ENCODE measurements at places on chromosomes 3 and 15.

DNA sequence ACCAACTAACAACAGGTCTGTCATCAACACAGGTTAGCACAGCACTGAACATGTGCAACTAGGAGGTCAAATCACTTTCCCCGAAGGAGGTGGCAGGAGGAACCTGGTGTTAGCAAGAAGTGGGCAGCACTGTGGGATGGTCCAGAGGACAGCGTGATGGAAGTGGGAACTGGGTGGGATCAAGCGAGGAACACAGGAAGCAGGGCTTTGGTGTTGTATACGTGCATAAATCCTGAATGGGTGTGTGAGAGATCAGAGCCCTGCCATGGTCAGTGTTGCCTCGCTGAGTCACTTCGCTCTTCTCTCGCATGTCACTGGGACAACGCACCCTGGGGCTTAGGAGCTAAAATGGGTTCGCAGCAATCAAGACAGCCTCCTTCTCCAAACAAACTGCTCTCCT lies 62.1 kb downstream of the MOBP start:
- no peaks in the 10 kb centered on the region for H3K36me3 ChIP-seq
- H3K4me3 ChIP-seq, result no peak overlapping the region
- no peak for DNase-seq
- no peaks in the 10 kb centered on the region for H3K27me3 ChIP-seq

DNA sequence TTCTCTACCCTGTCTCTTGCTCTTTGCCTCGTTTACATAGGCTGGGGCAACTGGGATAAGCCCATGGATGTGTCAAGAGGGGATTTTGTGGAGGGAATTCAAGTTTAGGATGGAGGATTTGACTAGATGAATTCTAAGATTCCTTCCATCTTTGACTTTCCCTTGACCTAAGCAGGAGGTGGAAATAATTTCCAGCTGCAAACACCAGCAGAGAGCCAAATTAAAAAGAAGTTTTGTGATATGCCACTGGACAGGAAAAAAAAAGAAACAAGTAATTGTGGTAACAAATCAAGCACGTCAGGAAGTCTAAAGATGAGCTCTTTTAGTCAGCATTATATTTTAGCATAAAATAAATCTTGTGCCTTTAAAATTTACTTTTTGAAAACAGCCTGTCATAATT lies 49.8 kb downstream of the KCNMB2 start:
- DNase-seq, result no peak
- no peak overlapping the region for H3K27ac ChIP-seq
- no peak overlapping the region for H3K4me3 ChIP-seq
- no peaks in the 10 kb centered on the region for H3K4me1 ChIP-seq
- no peaks in the 10 kb centered on the region for H3K27me3 ChIP-seq

GRCh38 chr3:40996382-40996781 lies 202.9 kb upstream of the CTNNB1 start:
- no peak overlapping the region for H3K4me3 ChIP-seq
- DNase-seq, result no peak
- H3K36me3 ChIP-seq, result peaks cover 3% of the 10 kb centered on the region
- peaks cover 15% of the 10 kb centered on the region for H3K4me1 ChIP-seq
- peaks cover 11% of the 10 kb centered on the region for H3K27me3 ChIP-seq
- no peak overlapping the region for H3K27ac ChIP-seq

DNA sequence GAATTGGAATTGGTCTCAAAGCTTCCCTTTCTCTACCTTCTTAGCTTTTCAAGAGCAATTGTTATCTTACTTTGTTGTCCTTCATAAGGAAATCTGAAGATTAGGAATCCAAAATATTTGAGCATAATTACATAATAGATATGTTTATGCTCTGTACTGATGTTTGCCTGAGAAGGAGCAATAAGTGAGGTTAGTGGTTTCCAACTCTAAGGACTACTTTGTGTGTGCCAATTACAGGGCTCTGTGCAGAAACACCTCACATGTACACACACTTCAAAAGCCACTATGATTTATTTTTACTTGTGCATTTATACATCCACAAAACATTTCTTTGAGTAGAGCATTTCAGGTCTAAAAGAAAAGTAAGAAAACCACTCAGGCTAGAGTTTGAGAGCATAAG lies 49.9 kb downstream of the MME start:
- DNase-seq, result no peak
- H3K27me3 ChIP-seq, result no peaks in the 10 kb centered on the region
- no peak overlapping the region for H3K4me3 ChIP-seq
- no peak overlapping the region for H3K27ac ChIP-seq
- H3K4me1 ChIP-seq, result peaks cover 5% of the 10 kb centered on the region

DNA sequence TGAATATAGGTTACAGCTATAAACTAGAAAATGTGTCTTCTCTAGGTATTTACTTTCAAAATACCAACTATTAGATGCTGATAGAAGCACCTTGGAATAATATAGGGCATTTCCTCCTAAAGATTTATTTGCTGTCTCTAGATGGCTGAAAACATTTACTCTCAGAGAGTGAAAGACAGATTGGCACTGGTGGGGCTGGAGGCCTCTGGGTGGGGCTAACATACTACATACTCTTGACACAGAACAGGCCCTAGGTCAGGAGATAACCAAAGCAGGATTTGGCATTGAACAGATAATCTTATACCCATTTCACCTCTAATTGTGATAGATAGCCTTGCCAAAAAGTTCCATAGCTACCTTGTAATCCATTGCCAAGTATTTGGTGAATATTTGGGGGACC lies 253.3 kb upstream of the TBC1D5 start:
- H3K27me3 ChIP-seq, result no peaks in the 10 kb centered on the region
- H3K4me1 ChIP-seq, result no peaks in the 10 kb centered on the region
- H3K36me3 ChIP-seq, result no peaks in the 10 kb centered on the region
- H3K27ac ChIP-seq, result no peak overlapping the region
- no peak for DNase-seq

DNA sequence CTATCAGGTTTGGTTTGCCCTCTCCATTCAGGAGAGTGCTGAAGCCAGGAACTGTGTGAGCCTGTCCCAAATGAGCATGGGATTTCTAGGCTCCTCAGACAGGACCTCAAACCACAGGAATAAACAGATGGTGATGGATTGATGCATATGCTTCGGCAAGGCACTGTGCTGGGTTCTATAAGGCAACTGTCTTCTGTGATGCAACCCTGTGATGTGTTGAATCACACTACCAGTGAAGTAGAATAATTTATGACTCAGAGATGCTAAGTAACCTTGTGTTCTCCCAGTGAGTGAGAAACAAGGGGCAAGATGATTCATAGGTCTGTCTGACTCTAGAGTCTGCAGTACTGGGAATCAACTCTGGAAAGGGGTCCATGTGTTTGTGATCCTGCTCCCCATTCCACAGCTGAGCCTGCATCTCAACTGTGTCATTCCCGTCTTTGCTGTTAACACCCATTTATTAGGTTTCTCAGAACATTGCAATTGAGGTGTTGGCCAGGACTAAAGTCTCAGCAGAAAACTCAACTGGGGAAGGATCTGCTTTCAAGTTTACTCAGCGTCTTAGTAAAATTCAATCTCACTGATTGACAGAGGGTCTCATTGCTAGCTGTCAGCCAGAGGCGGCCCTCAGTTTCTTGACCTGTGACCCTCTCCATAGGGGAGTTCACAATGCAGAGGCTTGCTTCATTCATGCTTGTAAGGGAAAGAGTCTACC lies 510.1 kb upstream of the CFAP20DC start:
- no peak overlapping the region for H3K27ac ChIP-seq
- no peaks in the 10 kb centered on the region for H3K36me3 ChIP-seq
- no peak overlapping the region for H3K4me3 ChIP-seq

- H3K27ac ChIP-seq, result no peak overlapping the region
- H3K4me3 ChIP-seq, result no peak overlapping the region
- no peaks in the 10 kb centered on the region for H3K27me3 ChIP-seq
- DNase-seq, result no peak
- H3K4me1 ChIP-seq, result peaks cover 3% of the 10 kb centered on the region
These were observed 172.8 kb upstream of the HES1 start for GRCh38 chr3:193962986-193963685.

DNA sequence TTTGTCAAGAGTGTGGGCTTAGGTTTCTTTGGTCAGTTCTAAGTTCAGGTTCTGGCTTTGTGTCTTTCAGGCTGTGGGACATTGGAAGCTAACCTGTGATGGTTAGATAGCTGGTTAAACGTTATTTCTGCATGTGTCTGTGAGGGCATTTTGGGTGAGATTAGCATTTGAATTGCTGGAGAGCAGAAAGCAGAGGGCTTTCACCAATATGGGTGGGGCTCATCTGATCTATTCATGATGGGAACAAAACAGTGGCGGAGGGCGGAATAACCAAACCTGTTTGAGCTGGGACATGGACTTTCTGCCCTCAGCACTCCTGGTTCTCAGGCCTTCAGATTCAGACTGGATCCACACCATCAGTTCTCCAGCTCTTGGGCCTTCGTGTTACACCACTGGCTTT lies 195.4 kb downstream of the KLF13 start:
- H3K36me3 ChIP-seq, result no peaks in the 10 kb centered on the region
- DNase-seq, result no peak
- peaks cover 2% of the 10 kb centered on the region for H3K4me1 ChIP-seq
- no peak overlapping the region for H3K27ac ChIP-seq
- H3K27me3 ChIP-seq, result peaks cover 4% of the 10 kb centered on the region
- no peak overlapping the region for H3K4me3 ChIP-seq

DNA sequence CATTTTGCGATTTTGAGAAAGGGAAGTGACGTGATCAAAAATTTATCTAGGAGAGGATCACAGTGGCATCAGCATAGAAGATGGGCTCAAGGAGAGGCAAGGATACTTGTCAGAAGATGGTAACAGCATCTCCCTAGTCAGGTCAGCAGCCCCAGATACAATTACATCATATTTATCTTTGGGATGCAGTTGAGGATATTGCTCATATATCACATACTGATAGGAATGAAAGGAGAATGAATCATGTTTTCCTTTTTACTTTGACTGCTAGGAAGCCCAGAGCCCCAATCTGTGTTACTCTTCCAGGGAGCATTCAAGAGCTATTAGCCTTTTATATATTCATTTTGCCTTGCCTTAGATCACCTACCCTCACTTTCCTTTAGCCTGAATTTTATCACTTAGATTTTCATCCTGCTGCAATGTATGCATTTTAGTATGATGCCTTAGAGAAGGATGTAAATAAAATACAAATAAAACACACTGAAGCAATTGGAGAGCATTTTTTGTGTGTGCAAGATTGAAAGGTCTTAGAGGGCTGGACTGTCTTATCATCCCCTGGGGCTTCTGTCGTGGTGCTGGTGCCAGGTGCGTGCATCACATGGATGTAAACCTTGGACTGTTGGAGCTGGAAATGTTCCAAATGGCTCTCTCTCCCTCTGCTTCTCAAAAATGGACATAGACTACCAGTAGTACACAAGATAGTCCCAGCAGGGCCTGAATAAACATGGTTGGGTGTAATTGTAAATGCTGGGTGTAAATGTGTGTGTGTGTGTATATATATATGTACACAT lies 40.3 kb downstream of the CORO2B start:
- H3K4me1 ChIP-seq, result peaks cover 60% of the 10 kb centered on the region
- H3K4me3 ChIP-seq, result no peak overlapping the region
- no peak for DNase-seq
- peak overlapping the region; percentile 40 for H3K27ac ChIP-seq
- H3K27me3 ChIP-seq, result peaks cover 3% of the 10 kb centered on the region
- H3K36me3 ChIP-seq, result peaks cover 4% of the 10 kb centered on the region

- peak overlapping the region; percentile 21 for H3K27ac ChIP-seq
- no peak overlapping the region for H3K4me3 ChIP-seq
- H3K36me3 ChIP-seq, result no peaks in the 10 kb centered on the region
- peaks cover 13% of the 10 kb centered on the region for H3K4me1 ChIP-seq
- H3K27me3 ChIP-seq, result peaks cover 2% of the 10 kb centered on the region
These were observed 4.5 kb upstream of the SLC28A1 start for GRCh38 chr15:84880007-84880406.

All from endothelial cell (in vitro differentiated cells).